Stimulated activated CD4-positive, alpha-beta T cell treated with anti-CD3 and anti-CD28 coated beads, Interleukin-4, amount 100 ng/mL, for 4 hours (primary cell): ENCODE measurements at places on chromosomes 6 and 20.

GRCh38 chr20:62479156-62479555, 3.4 kb upstream of the GATA5 start:
- no peak for DNase-seq

GRCh38 chr6:90347411-90347851, 50.8 kb upstream of the BACH2 start:
- DNase-seq: no peak

DNA sequence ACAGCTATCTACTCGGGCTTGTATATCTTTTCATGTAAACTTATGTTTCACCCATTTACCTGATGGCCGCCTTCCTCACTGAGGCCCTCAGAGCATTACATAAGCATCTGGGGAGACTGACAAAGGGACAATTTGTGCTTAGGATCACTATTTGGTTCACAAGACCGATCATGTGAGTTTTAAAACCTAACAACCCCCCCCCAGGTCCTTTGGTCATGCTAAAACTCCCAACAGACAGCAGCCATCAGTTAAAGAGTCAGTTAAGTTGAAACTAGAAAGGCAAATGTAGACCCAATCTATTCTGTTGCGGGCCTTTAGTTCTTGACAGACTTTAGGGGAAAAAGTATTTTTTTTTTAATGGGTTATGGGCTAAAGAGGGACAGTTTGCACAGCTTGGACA, 205.0 kb upstream of the RNF24 start:
- DNase-seq: no peak

GRCh38 chr20:13694420-13695150, 55.9 kb upstream of the TASP1 start:
- no peak for DNase-seq

DNA sequence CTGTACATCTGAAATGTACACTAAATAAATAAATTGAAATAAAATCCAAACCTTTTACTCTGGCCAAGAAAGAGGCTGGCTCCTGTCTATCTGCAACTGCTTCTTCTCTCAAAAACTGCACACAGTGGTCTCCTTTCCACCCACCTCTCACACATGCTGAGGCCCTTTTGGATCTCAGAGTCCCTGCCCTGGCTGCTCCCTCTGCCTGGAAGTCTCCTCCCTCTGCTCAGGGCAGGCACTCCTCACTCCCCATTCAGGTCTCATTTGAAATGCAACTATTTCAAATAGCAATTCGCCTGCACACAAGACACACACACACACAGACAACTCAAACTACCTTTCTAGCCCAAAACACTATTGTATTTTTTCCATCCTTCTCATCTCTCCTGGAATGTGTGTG, 348.8 kb downstream of the PKHD1 start:
- DNase-seq: no peak

GRCh38 chr6:39339868-39340550, 17.5 kb upstream of the KCNK16 start:
- DNase-seq: no peak

GRCh38 chr6:4102687-4103244, 23.8 kb upstream of the FAM217A start:
- no peak for DNase-seq

- no peak for DNase-seq
These were observed 10.6 kb downstream of the PFDN4 start for GRCh38 chr20:54218470-54218869.

DNA sequence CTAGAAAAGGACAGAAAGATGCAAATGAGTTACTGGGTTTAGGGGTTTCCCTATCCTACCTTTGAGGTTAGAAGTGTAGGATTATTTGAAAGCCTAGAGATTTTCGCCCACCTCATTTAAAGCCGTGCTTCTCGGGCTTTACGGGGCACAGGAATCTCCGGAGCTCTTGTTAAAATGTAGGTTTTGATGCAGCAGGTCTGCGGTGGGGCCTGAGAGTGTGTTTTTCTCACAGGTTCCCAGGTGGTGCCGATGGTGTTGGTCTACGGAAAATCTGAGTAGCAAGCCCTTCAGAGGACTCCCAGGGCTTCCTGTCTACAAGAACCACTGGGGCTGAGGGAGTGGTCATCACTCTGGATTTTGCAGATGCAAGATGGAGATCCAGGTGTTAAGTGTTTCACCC, 47.5 kb downstream of the TRAM2 start:
- DNase-seq: no peak

DNA sequence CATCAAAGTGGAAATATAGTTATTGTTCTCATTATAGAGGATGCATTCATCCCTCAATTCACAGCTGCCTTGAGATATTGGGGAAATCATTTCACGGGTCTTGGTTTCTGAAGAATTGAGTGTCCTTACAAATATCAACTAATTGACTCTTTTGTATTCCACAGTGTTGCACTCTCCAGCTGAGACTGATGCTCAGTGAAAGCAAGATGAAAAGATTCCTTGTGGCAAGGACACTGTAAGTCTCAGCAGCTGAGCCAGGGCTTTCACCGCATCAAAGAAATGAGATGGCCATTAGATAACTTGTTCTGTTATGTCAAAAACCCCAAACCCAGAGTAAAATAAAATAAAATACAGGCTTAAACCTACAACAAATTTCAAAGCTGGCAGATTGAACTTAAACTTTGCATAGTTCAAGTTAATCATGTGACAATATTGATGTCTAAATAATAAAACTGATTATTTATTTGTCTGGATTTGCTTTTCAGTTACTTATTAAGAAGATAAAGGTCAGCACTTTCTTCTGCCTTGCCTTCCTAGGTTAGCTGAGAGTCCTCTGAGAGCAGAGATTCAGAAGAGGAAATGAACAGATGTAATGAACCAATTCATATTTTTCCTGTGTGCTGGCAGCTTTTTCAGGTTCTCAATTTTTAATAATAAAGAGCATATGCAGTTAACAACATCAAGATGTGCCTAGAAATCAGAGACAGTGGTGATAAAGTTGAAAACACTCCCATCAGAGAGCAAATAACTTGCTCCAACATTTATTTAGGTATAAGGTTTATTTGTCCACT, 82.4 kb upstream of the SMLR1 start:
- no peak for DNase-seq

DNA sequence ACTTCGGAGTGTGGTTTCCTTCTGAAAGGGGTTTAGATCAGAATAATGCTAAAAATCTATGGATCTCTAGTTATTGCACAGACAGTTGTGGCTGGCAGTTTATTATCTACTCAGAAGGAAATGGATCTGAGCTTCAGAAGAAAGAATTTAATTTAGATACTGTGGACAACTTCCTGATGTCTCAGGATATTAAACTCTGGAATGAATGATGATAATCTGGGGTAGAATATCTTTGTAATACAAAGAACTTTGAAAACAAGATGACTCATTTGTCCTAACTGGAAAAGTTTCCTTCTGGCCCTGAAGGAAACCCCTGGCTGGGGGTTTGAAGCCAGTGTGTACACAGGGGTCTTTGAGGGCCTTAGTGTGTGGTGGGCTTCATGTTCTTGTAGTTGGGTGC, 78.0 kb downstream of the EDN3 start:
- no peak for DNase-seq

DNA sequence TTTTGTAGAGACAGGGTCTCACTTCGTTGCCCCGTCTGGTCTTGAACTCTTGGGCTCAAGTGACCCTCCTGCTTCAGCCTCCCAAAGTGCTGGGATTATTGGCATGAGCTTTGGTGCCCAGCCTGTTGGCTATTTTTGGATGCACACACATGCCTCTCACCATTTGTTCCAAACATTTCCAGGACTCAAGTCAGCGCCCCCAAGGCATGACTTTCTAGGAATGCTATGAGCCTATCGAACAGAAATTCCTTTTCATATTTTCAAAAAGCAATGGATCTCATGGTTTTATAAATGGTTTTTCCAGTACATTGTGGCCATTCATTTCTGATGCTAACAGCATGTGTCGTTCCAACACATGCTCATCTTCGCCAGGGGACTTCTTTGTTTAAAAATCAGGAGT, 119.3 kb upstream of the NAA20 start:
- DNase-seq: no peak

GRCh38 chr20:35359335-35359950, 52.3 kb downstream of the UQCC1 start:
- no peak for DNase-seq

- no peak for DNase-seq
These were observed 365.9 kb upstream of the AGPAT4 start for GRCh38 chr6:161639772-161640171.
